RKO (cell line): ENCODE measurements at places on chromosomes 7 and 10.
A peak's percentile ranks its signal among the peaks of the same experiment; 100 is the strongest.

- DNase-seq, result no peak
Observed at GRCh38 chr7:148397985-148398384, 192.6 kb upstream of the C7orf33 start.

DNA sequence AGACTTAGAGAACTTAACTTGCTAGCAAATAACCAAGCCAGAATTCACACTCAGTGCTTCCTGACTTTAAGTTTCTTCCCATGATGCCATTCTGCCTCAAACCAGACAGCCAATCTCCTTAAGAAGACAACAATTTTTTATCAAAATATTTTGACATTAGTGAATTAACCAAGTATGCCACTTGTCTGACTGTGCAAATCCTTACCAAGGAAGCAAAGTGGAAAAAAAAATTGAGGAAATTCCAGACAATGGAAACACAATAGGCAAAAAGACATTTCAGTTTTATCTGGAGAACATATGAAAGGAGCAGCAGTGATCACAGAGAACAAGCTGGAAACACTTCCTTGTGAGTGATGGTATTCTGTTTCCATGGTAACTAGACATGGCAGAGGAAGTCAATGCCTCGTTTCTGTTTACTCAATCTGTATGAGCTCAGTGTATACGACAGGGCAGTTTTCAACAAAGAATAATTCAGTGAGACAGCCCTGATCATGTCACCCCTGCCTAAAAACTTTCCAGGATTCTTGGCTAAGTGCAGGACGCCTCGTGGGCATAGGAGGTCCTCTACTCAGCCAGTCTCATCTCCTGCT, 114.2 kb downstream of the DYNC1I1 start:
- DNase-seq, result peak; percentile 51

- DNase-seq, result no peak
Observed at GRCh38 chr7:26117142-26117807, 34.7 kb upstream of the NFE2L3 start.

DNA sequence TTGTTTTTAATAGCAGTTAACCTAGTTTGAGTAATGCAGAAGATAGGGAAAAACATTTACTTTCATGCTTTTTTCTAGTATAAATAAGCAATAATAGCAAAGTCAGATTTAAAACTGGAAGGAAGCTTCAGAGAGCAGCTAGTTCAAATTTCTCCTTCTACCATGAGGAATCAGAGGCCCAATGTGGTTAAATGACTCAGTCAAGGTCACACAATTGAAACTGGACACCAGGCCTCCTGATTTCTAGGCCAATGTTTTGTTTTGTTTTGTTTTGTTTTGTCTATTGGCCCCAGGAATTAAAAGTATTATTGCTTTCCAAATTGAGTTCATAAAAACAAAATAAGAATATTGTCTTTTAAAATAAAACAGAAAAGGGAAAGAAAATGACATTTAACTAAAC, 122.3 kb downstream of the TRIL start:
- peak; percentile 32 for DNase-seq

- no peak for DNase-seq
Observed at GRCh38 chr10:693506-693905, 4.0 kb upstream of the DIP2C start.
